ENCODE measurements at places on chromosomes 5 and 9.

DNA sequence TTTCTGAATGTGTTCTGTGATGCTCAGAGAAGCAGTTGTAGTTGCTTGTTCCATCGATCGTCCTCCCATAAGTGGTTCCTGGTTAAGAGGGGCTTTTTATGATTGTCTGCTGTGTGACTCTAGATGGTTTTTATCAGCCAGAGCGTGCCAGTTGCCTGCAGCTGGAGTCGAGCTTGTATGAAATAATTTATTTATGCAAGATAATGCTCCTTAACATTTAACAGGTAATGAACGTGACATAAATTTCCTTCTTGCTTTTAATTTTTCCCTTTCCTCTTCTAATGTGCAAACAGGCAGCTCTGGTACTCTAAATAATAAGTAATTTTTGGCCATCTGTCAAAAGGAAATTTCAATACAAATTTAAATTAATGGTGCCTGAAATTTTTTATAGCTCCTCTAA is 84.4 kb downstream of the TLE4 start:
- no peak for DNase-seq

- DNase-seq = no peak
These were observed 86.8 kb upstream of the TBC1D2 start for GRCh38 chr9:98342098-98342819.

DNA sequence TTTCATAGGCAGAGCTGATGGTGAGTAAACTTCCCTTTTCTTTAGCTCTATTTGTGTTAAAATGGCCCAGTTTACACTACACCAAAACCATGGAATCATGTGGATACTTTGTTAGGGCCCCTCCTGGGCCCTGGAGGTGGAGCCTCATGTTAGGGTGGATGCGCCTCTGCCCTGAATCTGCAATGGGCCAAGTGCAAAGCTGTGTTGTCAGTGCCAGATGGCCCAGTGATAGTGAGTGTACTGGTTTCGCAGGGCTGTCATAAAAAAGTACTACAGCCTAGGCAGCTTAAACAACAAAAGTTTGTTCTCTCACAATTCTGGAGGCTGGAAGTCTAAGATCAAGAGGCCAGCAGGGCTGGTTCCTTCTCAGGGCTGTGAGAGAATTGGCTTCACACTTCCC is 64.8 kb downstream of the HSPA4 start:
- DNase-seq = no peak

- DNase-seq = no peak
These were observed 284.0 kb upstream of the TLE4 start for GRCh38 chr9:79287708-79288290.

GRCh38 chr9:93087971-93088655 is 7.9 kb upstream of the CARD19 start:
- no peak for DNase-seq

DNA sequence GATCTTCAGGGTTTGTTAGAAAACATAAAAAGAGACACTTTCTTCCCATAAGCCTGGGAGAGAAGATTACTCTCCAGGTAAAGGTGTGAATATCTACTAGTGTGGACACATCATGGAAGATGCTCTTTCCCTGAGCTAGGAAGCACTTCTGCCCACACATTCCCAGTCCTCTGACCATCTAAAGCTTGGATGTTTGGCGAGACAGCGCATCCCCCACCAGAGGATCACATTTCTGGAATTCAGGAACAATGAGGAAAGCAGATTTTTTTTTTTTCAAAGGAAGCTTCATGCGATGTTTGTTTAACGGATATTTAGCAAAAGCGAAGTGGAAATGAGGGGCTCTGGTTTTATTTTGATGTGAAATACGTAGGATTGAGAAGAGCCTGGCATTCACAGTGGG is 6.2 kb downstream of the SVEP1 start:
- no peak for DNase-seq

DNA sequence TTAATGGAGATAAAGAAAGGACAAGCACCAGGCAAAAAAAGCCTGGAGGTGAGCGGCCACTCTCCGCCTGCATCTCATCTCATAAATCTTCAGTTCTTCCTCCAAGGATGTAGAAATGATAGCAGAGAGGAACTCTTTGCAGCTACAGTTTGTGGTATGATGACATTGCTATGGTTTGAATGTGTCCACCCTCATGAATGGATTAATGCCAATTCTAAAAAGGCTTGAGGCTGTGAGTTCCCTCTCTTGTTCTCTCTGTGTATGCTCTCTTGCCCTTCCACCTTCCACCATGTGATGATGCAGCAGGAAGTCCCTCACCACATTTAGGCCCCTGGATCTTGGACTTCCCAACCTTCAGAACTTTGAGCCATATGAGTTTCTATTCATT is 126.4 kb downstream of the SPOCK1 start:
- no peak for DNase-seq

DNA sequence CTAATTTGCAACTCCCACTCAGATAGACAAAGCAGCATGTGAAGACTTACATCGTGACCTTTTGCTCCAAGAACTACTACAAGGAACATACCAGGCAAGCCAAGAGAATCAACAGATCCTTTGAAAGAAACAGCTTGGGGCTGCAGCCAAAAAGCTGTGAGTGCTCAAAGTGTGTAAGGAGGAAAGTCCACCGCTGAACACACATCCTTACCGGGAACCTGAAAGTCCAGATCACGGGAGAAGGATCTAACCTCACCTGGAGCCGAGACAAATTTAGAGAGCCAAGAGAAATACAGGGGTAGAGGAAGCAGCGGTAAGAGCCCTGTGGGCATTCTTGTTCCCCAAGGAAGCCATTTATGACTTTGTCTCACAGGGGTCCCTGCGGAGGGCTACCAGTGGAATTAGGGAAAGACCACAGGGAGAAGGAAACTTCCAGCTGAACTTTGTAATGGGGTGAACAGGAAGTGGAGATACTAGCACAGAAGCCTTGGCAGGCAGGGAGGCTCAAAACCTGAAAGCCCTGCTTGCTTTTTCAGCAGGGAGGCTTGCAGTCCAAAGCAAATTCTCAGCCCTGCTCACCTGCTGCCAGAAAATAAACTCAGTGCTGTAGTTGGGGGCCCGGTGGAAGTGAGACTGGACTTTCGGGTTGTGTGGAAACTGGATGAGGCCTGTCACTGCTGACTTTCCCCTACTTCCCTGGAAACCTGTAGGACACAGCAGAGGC is 350.2 kb downstream of the DTWD2 start:
- no peak for DNase-seq

DNA sequence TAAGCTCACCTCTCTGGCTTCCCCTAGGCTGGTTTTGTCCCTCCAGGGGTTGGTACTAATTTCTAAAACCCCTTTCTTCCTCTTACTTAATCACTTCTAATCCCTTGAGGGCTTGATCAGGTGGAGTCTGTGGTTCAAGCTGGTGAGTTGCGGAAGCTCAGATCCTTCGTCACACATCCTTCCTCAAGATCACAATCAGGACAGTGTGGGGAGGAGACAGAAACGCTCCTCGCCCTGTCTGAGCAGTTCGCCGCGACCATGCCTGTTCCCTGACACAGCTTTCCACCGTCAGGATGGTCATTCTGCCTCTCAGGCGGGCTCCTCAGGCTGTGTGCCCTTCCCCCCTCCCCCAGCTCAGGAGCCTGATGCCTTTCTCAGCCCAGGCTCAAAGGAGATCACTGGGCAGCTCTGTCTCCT is 24.3 kb downstream of the CPLX2 start:
- DNase-seq = peak; percentile 61

- DNase-seq = peak; percentile 66
These were observed 37.4 kb downstream of the MVB12B start for GRCh38 chr9:126363847-126364671.

- peak; percentile 87 for DNase-seq
These were observed 90.2 kb downstream of the HACD4 start for GRCh38 chr9:20941174-20941690.

DNA sequence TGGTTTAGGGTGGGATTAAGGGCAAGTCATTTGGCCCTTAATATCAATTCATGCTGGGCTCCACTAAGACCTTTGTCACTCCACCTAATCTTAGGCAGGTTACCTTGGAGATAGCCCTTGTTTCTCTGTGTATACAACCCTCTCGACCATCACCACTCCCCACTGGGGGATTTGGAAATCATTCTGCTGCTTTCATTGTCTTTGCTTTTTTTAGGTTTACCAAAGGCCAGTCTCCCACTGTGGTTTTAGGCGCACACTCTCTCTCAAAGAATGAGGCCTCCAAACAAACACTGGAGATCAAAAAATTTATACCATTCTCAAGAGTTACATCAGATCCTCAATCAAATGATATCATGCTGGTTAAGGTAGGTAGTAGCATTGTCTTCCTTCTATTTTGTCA is 6.2 kb downstream of the GZMK start:
- no peak for DNase-seq

DNA sequence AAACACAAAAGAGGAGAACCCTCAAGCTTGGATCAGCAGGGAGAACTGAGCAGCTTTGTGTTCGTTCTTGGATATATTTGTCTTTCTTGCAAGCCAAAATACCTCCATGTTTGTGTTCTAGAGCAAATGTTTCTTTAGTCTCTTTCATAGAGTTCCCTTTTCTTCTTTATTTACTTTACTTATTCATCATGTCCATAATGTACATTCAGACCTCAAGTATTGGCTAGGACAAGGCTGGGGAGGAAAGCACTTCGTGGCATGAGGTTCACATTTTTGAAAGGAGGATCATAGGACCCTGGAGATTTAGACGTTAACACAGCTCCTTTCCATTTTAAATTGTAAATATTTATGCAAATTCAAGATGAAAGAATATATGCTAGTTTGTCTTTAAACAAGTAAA is 590.2 kb upstream of the MEF2C start:
- no peak for DNase-seq
